ENCODE measurements at places on chromosomes 1 and 21.
A peak's percentile ranks its signal among the peaks of the same experiment; 100 is the strongest.

- no peak for DNase-seq
These were observed 6.2 kb upstream of the POFUT2 start for GRCh38 chr21:45293726-45294401.

GRCh38 chr21:16418226-16418625 lies 688.4 kb downstream of the USP25 start:
- DNase-seq, result peak; percentile 72

GRCh38 chr1:67863637-67864036 lies 30.4 kb upstream of the GNG12 start:
- DNase-seq, result no peak

DNA sequence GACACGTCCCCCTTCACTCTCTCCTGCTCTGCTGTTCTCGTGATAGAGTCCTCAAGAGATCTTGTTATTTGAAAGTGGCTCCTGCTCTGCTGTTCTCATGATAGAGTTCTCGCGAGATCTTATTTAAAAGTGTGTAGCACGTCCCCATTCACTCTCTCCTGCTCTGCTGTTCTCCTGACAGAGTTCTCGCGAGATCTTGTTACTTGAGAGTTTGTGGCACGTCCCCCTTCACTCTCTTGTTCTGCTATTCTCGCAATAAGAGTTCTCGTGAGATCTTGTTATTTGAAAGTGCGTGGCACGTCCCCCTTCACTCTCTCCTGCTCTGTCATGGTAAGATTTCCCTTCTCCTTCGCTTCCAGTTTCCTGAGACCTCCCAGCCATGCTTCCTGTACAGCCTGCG lies 47.9 kb downstream of the SMYD3 start:
- DNase-seq, result no peak

GRCh38 chr21:46442938-46443337 lies 15.8 kb upstream of the DIP2A start:
- no peak for DNase-seq

- peak; percentile 87 for DNase-seq
These were observed 3.1 kb upstream of the P3R3URF start for GRCh38 chr1:46179138-46180081.

DNA sequence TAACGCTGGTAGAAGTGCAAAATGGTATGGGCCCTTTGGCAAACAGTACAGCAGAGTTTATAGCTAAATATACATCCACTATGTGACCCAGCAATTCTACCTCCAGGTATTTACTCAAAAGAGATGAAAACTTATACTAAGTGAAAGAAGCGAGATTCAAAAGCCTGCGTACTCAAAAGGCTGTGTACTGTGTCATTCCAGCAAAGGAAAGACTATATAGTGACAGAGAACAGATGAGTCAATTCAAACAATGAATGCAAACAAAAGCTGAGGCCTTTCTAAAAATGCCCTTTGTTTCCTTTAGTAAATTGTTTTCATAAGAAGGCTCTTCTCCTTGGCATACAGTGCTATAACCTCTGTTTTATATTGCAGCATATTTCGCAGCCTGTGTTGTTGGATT lies 268.8 kb upstream of the CSF3R start:
- DNase-seq, result no peak

DNA sequence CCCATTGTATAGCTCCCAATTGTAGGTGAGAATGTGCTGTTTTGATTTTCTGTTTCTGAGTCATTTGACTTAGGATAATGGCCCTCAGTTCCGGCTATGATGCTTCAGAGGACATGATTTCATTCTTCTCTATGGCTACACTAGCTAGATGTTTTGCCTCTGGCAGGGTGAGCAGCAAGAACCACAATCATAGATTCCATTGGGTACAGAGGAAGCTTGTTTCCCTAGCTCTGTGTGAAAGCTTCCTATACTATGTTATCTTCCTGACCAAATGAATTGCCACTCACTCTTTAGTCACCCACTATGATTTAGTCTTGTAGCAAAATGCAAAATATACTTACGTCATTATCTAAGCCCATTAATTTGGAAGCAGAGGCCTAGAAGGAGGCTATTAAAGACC lies 616.3 kb downstream of the PLA2G4A start:
- no peak for DNase-seq

DNA sequence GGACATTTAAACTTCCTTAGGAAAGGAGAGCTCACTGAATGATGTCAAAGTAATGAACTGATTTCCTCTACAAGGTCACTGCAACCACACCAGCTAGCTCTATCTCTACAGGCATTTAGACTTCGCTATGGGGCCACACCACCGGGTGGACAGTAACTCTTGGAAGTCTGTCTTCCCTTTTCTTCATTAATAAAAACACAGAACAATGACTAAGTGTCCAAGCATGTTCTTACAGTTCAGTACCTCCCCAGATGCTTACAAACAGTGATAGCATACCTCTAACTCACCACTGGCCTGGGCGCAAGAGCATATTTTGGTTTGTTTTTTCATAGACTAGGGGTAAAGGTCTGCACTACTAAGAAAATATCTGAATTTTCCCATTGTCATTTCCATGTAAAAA lies 54.6 kb downstream of the SIM2 start:
- DNase-seq, result peak; percentile 68

- DNase-seq, result peak; percentile 67
These were observed 44.5 kb downstream of the SLC22A15 start for GRCh38 chr1:116020668-116021272.

GRCh38 chr1:93670141-93670540 lies 11.5 kb downstream of the BCAR3 start:
- DNase-seq, result peak; percentile 78

DNA sequence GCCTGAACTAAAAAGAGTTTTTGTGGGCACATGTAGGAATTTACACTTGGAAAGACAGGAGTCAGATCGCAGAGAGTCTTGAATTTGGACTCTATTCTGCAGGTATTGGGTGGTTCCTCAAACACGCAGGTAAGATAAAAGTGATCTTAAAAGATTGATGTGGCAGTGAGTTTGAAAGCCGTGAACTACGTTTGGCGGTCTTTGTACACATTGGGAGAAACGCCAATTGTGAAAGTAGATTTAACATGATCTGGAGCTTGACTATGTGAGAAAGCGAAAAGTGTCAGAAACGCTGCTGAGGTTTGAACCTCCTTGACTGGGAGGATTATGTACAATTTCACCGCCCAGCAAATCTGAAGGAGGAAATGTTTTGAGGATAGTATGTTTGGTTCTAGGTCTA lies 1.5 kb upstream of the PPP2R5A start:
- DNase-seq, result no peak

DNA sequence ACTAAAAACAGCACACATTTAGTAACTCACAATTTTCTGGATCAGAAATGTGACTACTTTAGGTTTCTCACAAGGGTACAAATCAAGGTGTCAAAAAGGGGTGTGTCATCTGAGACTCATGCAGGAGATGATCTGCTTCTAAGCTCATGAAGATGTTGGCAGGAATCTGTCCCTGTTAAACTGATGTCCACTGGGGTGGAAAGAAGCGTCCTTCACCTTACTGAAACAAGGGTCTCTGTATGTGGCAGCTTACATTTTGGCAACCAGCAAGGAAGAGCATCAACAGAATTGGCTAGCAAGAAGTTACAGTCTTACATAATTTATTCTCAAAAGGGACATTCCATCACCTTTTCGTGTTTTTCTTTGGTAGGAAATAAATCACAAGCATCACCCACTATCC lies 1223.8 kb downstream of the AMY1C start:
- DNase-seq, result no peak

GRCh38 chr21:38834725-38835124 lies 29.0 kb downstream of the ETS2 start:
- DNase-seq, result no peak

GRCh38 chr1:177355575-177355974 lies 184.8 kb downstream of the BRINP2 start:
- DNase-seq, result peak; percentile 26

GRCh38 chr1:188269956-188270355 lies 1441.2 kb downstream of the PLA2G4A start:
- no peak for DNase-seq

Measured in fibroblast of skin of scalp (primary cell).